ENCODE measurements at places on chromosomes 5 and 9.
A peak's percentile ranks its signal among the peaks of the same experiment; 100 is the strongest.

- no peak for DNase-seq
Measured at GRCh38 chr5:140347360-140347759, 957 bp upstream of the HBEGF start.

- DNase-seq, result no peak
Measured at GRCh38 chr5:375921-376798, 54.6 kb downstream of the AHRR start.

GRCh38 chr5:73623901-73624404 is 2.0 kb upstream of the ARHGEF28 start:
- no peak for DNase-seq

GRCh38 chr9:126638571-126639132 is 24.9 kb downstream of the LMX1B start:
- peak; percentile 52 for DNase-seq

GRCh38 chr5:137563301-137563645 is 64.1 kb upstream of the SPOCK1 start:
- DNase-seq, result peak; percentile 14

DNA sequence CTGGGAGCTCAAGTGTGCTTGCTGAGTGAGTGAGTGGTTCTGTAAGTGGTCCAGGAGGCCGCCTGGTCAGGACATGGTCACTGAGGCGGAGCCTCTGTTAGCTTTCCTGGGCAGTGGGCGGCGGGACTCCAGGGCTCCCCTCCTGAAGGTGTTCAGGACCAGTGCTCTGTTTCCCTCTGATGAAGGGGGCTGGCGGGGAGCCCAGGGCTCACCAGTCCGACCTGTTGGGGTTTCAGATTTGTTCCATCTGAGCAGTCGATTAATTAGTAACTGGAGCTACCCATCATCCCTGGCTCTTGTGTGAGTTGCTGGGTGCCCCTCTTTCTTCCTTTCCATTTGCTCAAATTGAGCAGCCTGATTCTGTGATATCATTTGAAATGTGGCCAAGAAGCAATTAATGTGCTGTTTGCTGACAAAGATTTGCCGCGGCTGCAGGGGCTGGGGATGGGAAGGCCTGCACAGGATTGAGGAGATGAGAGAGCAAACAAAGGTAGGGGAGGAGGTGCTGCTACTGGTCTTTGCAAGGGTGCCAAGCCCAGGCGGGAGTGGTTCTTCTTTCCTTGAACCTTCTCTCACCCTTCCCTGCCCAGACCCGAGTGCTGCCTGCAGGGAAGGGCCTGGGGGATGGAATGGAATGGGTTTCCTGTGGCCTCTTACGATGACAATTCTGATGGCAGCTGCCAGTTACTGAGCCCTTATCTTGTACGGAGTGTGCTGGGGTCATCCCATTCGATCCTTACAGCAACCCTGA is 92.8 kb upstream of the PITX1 start:
- DNase-seq, result peak; percentile 66

GRCh38 chr5:30100929-30101328 is 1092.6 kb upstream of the CDH6 start:
- no peak for DNase-seq

GRCh38 chr5:154461531-154461930 is 15.7 kb downstream of the SAP30L start:
- DNase-seq, result peak; percentile 29

GRCh38 chr9:29556746-29557145 is 1983.5 kb upstream of the C9orf72 start:
- no peak for DNase-seq

DNA sequence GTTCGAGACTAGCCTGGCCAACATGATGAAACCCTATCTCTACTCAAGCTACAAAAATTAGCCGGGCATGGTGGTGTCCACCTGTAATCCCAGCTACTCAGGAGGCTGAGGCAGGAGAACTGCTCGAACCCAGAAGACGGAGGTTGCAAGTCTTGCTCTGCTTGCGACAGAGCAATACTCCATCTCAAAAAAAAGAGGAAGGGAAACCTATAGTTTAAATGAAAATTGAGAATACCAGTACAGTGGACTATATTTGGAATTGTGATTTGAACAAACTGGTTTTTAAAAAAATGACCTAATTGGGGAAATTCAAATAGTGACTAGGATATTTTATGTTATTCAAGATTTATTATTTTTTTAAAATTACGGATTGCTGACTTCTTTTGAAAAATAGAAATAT is 33.2 kb downstream of the DIAPH1 start:
- no peak for DNase-seq

GRCh38 chr5:12332480-12332879 is 428.2 kb upstream of the CTNND2 start:
- DNase-seq, result no peak

DNA sequence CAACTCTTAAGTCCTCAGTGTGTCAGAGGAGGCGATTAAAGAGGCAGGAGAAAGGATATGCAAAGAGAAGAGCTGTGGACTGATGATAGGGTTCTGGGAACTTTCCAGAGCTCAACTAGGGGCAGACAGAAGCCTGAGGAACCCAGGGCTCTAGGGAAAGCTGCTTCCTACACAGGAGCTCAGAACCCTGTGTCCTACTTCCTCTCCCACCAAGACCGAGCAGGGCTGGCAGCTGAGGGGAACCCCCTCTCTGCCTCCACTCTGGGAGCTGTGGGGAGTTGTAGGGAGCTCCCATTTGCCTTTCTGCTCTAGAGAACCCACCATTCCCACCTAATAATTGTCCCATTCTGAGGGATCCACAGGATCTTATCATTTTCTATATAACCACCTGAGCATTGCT is 674.3 kb downstream of the ACTL7B start:
- DNase-seq, result no peak

DNA sequence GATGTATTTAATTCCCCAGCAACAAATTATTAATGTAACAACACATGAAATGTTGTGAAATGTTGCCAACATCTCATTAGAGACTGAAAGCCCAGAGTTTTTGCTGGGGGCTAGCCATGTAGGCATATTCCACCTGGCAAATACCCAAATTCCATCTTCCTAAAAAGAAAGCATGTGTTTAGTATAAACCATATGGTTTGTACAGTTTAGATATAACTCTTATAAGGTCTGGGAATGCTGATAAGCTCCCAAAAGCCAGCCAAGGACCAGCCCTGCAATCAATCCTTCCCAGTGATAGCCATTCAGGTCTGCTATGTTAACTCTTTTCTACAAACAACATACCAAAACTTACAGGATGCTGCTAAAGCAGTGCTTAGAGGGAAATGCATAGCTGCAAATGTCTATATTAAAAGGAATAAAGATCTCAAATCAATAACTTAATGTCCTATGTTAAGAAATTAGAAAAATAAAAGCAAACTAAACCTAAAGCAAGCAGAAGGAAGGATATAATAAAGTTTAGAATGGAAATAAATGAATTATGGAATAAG is 158.9 kb downstream of the AUH start:
- DNase-seq, result no peak

DNA sequence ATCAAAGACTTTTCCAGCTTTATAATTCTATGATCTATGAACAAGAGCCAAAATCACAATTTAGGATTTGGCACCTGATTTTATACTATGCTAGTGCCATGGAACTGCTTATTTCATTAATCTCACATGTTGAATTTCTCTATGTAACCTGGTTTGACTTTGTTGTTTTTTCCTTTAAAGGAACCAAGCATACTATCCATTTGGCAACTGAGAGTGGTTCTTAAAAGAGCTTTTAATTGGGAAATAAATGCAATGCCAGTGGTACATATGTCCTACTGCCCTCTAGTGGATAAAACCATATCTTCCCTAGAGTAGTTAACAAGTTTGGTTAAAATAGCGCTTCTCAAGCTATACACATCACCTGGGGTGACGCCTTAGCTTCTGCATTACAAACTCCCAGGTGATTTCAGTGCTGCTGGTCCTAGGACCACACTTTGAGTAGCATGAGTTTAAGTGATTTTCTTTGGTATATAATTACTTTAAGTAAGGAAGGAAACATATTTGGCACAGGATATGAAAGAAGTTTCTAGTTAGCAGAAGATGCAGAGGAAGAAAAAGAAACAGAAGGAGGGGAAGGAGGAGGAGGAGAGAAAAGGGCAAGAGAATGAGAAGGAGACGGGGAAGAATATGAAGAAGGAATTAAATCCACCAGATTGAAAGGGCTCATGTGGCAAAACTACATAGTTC is 56.8 kb downstream of the FGF10 start:
- DNase-seq, result peak; percentile 13

- DNase-seq, result no peak
Measured at GRCh38 chr5:178777520-178777919, 47.1 kb upstream of the ZNF354A start.

DNA sequence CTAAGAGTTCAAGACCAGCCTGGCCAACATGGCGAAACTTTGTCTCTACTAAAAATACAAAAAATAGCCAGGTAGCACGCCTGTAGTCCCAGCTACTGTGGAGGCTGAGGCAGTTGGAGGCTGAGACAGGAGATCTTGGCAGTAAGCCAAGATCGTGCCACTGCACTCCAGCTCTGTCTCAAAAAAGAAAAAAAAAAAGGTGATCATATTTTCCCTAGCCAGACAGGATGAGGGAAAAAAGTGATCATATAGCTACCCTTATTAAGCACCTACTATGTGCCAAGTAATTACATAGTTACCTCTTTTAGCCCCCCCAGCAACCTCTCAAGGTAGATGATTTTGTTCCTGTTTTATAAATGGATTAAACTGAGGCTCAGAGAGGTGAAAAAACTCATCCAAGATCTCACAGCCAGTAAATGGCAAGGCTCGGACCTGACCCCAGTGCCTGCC is 18.1 kb upstream of the RPL26L1 start:
- no peak for DNase-seq

GRCh38 chr5:73314395-73315257 is 134.0 kb downstream of the FOXD1 start:
- DNase-seq, result no peak

GRCh38 chr9:88567870-88568269 is 32.9 kb downstream of the NXNL2 start:
- DNase-seq, result no peak

DNA sequence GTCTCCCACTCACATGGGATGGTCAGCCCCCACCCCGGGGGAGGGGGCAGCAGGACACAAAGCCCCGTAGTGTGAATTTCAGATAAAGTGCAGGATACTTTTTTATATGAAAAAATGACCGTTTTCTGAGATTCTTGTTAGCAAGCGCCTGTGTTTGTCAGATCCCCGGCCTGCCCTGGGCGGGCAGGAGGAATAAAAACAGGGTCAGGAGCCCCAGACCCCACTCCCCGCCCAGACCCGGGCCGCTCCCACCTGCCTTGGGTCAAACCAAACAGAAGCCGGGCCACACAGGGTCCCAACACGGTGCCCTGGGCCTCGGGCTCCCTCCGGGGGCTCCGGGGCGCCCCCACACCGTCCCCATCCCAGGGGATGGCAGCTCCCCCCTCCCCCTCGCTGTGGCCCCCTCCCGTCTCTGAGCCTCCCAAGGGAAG is 13.5 kb upstream of the NRARP start:
- no peak for DNase-seq

DNA sequence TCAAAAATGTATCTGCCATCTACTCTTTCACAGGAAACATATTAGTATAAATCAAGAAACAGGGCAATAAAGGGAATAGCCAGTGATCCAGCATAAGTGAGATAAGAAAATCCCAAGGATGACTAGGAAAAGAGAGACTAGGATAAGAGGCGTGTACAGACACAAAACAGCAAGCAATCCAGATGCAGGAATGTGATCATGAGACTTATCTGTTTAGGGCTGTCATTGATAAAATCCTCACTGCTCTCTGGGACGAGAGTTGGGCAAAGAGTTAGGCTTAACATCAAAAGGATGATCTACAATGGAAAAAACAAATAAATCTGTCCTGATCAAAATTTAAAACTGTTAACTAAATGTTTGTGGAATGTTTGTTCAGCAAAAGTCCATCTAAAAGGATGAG is 1156.8 kb upstream of the C9orf72 start:
- no peak for DNase-seq

DNA sequence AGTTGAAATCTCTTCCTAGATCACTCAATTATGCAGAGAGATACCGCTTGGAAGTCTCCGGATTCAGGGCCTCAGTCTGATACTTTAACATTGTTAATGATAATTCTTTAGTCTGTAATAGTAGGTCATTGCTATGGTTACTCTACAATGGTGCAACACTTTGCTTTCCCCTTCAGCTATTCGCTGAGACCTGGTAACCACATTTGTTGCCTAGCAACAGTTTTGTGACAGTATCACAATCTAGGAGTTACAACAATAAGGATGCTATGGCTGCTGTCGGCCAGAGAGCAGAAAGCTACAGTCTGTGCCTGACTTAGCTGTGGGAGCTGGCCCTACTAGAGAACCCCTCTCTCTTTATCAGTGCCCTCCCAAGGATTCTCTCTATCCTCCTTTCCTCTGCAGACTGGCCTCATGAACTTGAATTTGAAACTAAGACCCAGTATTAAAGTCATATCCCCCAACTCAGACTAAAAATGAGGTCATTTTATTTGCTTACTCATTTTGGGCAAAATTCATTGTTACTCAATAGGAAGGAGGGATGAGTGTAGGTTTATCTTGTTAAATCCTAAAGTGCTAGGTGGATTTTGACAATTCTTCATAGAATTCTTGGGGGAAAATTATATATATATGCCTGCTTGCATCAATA is 39.3 kb downstream of the NR2F1 start:
- peak; percentile 80 for DNase-seq

Measured in NCI-H1436 (cell line).